ENCODE measurements at places on chromosomes 1 and 21.

DNA sequence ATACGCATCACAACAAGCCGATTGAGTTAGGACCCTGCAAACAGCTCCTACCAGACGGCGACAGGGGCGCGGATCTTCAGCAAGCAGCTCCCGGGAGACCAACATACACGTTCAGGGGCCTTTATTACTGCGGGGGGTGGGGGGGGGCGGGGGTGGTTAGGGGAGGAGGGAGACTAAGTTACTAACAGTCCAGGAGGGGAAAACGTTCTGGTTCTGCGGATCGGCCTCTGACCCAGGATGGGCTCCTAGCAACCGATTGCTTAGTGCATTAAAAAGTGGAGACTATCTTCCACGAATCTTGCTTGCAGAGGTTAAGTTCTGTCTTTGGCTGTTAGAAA is 162.0 kb downstream of the RUNX1 start:
- no peak for DNase-seq

DNA sequence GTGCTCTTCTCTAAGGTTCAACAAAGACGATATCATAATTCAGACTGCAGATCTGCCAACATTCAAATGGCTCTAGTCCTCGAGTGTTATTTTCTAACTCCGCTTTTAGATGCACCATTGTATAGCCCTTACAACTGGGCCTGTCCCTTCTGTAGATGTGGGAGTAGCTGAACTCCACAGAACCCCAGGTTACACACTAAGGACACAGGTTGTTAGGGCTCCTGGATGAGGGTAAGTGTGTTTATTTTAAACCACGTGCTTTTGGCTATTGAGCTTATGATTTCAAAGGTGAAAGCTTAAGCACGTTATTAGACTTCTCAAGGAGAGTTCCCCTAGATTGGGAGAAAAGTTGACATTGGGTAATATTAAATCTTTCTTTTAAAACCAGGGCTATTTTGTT is 64.7 kb downstream of the MPZL1 start:
- DNase-seq = no peak

DNA sequence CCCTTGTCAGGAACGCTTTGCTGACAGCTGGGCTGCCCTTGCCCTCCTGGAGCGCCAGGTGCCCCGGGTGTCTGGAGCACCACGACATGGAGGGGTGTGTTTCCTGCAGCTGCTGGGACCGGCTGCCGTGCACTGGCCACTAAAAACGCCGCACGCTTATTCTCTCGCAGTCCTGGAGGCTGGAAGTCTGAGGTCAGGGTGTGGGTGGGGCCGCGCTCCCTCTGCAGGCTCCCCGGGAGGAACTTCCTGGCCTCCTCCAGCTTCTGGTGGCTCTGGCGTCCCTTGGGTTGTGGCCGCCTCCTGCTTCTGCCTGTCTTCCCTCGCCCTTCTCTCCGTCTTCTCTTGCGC is 28.0 kb upstream of the PLCH2 start:
- DNase-seq = no peak

- no peak for DNase-seq
These were observed 6.6 kb upstream of the PLA2G2C start for GRCh38 chr1:20192871-20193411.

- DNase-seq = no peak
These were observed 156.0 kb upstream of the BACE2 start for GRCh38 chr21:41011951-41012366.

- DNase-seq = no peak
These were observed 1.7 kb upstream of the TMEM50B start for GRCh38 chr21:33481314-33481943.

DNA sequence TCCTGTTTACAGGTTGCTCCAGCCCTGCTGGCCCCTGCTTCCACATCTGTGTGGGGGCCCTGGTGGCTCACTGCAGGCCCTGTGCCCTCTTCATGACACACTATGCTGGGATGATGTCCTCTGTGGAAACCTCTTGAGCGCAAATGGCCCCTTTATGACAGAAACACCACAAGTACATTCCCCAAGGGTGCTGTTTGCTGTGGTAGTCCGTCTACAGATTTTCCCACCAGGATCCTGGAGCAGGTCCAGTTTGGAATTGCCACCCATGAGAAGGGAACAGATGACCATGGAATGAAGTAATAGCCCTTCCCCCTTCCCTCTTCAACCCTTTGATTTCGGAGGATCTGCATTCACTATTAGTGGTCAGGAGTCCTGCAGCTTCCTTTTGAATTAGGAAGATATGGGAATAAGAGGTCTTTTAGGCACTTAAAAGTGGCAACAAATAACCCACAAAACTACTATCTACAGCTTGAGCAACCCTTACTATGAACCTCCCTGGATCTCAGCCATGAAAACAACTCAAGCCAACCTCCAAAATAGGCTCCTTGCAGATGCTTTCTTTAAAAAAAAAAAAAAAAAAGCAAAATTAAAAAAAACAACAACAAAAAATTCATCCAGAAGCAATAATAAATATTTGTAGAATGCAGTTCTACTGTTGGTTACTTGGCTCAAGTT is 121.9 kb upstream of the TSPAN2 start:
- no peak for DNase-seq

DNA sequence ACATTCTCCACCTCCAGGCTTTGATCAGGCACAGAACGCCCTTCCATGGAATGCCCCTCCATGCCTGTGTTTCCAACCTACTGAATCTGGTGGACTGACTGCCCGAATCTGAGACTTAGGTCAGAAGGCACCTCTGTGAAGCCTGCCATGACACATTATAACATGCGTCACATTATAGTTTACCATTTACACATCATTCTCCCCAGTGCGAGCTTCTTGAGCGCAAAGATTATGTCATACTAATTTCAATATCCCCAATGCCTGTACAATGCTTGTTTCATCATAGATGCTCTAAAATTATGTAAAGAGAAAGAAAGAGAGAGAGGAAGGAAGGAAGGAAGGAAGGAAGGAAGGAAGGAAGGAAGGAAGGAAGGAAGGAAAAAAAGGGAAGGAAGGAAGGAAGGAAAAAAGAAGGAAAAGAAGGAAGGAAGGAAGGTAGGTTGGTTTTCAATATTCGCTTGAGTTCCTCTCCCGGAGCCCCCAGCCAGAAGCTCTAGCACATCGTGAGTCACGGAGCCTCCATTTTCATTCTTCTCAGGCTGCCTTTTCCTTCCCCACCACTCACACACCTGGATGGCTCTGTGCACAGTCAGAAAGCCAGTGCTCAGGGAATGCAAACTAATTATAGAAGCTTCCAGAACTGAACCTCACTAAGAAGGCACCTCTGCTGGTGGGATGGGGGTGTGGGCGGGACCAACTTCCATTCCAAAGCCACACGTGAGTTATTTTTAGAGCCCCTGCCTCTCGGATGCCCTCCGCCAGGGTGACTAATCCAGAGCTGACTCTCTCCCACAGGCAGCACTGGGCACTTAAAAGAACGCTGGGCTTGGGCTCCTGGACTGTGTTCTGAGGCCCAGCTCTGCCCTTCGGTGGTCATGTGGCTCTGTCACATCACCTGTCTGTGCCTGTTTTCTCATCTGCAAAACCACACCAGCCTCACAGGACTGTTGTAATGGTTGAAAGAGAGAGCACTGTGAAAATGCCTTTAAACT is 27.4 kb downstream of the LAMB3 start:
- no peak for DNase-seq

DNA sequence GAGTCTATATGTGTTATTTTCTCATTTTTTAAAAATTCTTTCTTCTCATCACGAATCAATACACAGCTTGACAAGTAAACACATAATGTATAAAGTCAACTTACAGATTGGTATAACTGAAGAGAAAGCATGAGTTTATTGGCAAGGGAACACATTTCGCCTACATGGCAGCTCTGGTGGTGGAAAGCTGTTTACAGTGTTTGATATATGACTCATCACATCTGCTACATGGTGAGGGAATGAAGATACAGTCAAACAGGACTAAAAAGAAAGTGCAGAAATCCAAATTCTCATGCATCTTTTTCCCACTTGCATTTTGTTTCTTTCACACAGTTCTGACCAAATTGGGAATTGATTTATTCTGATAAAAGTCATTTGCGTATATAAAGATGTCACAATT is 122.2 kb upstream of the ADGRL4 start:
- DNase-seq = no peak

DNA sequence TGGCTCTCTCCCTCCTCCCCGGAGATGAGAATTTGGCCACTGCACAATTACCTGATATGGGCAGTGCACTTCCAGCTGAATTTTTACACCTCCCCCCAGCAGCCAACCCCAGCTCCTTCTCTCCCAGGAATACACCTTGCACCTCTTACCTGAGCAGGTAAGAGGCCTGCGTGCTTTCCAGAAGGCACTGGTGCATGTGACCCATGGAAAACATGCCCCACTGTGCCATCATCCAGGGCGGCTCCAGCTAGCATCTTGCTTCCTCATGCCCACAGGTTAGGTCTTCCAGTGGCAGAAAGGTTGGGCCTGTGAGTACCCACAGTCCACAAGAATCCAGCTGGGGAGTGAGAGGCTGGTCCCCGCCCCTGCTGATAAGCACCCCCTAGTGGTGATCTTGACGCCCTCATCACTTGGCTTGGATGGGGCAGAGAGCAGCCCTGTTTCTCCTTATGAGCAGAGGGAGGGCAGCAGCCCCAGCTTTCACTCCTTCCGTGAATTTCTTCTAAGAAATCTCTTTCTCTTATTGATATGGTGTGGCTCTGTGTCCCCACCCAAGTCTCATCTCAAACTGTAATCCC is 57.8 kb downstream of the EDARADD start:
- DNase-seq = peak; percentile 55

DNA sequence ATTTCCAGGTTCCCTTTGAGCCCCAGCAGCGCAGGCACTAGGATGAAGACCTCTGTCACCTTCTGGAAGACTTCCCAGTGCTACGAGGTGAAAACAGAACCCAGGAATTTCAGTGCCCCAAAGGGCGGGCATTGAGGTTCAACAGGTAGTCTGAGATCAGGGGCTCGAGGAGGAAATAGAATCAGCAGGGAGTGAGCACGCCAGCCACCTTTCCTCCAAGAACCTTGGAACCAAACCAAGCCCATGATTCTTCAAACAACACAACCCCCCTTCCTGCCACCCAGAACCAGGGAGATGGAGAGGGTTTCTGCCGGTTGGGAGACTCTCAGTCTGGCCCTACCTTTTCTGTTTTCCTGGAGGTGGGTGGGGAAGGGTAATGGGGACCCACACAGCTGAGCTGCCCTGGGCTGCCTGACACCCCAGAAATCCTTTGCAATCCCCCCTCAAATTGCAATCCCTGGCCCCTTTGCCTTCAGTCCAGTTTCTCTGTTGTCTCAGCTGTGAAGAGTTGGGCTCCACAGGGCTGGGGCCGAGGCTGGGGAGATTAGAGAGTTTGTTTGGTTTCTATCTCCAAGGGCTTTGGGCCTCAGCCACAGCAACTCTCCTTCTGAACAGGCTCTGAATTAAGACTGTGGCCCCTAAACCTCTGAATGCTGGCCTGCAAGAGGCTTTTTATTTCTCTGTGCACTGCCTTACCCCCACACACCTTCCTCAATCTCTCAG is 11.9 kb downstream of the SLC41A1 start:
- no peak for DNase-seq

DNA sequence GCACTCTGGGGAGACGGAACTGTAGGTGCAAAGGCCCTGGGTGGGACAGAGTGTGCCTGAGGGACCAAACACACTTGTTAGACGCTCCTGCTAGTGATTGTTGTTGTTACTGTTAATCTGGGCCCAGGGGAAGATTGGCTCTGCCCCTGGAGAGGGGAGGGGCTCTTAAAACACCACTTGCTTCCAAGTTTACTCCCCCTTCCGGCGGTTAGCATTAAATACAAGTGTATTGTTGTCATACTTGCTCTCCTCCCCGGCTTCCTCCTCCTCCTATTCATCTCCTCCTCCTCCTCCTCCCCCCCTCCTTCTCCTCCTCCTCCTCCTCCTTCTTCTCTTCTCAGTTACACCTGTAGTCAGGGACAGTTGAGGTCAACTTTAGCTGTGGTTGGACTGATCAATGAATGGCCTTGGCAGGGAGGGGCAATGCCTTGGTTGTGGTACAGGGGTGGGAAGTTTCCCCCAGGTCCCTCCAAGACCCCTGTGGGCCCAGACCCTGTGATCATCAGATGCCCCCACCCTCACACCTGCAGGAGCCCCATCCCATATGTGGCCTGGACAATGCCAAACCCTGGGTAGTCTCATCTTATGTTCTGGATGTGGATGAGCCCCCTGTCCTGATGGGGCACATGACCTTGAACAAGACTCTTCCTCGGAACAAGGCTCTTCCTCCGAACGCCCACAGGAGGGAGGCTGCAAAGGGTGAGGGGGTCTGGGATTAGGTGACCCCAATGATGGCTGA is 217.3 kb downstream of the PTPRU start:
- DNase-seq = no peak

DNA sequence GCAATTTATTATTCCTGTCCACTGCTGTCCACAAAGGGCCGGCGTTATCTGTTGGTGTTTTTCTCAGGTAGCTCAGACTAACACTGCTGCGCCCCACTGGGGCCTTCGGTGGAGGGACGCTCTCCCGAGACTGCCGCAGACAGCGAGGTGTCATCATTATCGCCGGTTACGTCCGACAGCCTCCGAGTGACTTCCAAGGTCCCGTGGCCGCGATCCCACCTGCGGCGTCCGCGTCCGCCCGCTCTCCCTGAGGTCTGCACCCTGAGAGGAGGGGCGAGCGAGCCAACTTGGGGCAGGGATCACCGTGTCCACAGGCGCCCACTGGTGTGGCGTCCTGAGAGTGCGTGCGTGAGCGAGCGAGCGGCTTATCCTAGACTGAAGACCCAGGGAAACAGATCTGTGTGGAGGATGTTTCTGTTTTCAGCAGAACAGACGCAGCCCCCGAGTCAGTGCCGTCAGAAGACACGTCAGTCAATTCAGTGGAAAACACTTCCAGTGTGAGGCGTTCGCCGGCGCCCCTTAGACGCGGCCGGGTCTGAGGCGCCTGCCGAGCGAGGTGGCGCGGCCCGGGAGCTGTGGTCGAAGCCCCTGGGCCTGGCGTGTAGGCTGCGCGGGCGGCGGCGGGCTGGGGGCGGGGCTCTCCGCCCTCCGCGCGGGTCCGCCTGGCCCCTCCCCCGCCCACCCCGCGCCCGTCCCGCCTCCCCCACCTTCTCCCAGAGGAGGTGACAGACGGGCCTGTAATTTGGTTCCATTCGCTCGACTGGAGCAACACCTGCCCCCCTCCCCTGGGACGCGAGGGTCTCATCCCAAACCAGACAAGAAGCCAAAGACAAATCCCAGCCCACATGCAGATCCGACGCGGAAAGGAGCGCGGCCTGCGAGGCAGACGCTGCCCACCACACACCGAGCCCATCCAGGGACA is 12.6 kb downstream of the NHLH2 start:
- no peak for DNase-seq

DNA sequence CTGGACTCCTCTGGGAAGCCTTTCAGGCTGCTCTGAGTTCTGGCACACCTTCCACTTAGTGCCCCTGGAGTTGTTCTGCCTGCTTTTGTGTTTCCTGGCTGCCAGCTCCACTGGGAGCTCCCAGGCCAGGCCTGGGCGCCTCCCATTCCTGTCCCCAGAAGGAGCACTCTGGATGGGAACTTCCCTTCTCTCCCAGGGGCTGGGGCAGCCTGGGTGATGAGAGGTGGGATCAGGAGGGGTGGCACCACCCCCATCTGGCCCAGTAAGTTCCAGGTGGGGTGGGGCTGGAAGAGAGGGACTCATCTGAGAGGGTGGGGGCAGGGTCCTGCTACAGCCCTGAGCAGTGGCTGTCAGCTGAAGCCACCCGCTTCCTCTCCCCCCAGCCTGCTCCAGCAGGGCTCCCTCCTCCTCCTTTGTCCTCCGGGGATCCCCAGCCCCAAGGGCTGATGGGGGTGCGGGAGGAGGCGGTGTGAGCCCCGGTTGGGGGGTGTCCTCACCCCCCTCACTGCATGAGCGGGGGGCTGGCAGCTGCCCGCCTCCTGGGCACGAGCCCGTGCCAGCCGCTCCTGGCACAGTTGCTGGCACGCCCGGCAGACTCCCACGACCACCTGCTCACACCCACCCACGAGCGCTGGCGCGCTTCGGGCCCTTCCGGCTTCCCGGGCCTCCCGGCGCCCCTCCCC is 4.7 kb downstream of the FOXO6 start:
- DNase-seq = no peak

Data from activated CD4-positive, alpha-beta memory T cell treated with anti-CD3 and anti-CD28 coated beads, Interleukin-2, amount 10 ng/mL, durations not matched to agents 7 days and 5 days (primary cell).